ENCODE measurements at places on chromosomes 5 and 9.

DNA sequence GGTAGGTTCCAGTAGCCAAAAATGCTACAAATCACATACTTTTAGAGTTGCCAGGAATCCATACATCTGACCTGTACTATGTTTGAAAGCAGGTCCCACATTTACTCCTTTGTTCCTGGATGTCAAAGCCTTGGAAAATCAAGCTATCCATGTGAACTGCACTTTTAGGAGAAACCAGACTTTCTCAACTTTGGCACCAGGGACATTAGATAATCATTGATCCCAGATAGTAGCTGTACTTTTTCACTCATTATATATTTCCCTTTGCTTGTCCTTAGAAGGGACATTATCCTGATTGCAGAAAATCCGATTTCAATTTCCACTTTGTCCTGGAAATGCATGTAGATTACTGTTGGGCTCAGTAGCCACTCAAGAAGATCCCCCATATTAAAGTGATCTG, 44.1 kb upstream of the SLC28A3 start:
- no peak for DNase-seq

DNA sequence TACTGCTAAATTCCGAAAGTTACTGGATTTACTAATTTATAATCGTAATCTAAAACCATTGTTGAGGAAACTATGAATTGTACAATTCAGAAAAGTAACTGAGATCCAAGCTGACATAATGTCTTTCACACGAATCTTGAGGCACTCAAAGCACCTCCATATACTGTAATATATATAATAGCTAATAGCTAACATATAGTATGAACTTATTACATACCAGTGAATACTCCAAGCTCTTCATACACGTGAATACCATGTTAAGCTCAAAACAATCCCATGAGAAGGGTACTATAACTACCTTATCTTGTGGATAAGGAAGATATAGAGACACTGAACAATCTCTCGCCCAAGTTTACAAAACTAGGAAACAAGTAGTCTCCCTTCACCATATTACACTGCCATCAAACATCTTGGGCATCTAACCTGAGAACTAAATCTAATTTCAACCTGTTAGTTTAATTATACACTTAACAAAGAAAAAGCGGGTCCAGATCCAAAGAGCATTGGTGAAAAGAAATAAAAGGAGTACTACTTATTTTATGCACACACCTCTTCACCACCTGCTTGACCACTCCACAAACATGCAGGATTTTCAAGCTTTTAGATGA, 1.0 kb downstream of the NUDCD2 start:
- no peak for DNase-seq

- DNase-seq = no peak
Observed at GRCh38 chr9:95103281-95103771, 214.2 kb downstream of the FANCC start.

DNA sequence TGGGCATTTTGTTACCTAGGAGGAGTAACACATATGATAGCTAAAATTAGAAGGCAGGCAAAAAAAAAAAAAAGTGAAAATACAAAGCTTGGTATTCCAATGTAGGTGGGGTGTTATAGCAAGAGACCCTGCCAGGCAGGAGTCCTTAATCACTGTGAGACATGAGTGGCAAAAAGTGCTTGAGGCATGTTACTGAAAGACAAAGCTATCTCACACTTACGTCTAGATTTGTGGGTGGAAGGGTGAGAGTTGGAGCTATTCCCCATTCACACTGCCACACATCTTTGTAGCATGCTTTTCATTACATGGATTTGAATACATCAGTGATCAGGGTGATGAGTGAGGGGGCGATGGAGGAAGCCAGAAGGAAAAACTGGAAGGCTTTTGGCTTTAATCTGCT, 2.6 kb upstream of the PLPPR1 start:
- DNase-seq = no peak

DNA sequence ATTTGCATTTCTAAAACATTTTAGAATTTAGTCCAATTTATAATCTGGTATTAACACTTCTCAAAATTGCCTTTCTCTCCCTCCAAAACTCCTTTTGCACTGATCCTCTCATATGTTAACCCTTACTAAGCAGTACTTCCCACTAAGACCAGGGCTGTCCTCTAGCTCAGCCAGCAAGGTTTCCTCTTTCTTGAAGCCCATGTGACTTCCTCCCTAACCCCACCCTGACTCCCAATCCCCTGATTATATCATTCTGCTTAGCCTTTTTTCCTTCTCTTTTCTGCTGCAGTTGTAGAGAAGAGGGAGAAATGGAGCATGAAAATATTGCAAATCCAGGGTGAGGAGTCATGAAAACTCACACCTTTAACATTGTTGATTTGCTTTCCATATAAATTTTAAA, 241.7 kb downstream of the MCTP1 start:
- no peak for DNase-seq

GRCh38 chr5:168908207-168908606, 329.0 kb upstream of the PANK3 start:
- DNase-seq = peak; percentile 57

GRCh38 chr9:125763394-125763801, 16.2 kb downstream of the PBX3 start:
- DNase-seq = no peak

DNA sequence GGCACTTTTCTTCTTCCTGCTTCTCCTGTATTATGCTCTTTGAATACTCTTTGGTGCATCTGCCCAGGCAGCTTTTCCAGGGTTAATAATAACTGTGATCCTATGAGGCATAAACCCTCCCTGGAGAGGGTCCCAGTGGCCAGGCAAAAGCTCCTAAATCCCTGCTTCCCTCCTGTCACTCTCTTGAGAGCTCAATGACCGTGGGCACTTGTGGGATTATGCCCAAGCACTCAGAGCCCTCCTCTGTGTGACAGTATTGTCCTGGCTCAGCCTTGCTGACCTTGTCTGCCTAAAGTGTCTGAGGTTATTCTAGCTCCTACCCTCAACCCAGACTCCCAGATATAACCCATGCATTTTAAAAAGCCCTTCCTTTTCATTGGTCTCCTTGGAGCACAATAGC, 51.9 kb downstream of the GALNT10 start:
- no peak for DNase-seq

DNA sequence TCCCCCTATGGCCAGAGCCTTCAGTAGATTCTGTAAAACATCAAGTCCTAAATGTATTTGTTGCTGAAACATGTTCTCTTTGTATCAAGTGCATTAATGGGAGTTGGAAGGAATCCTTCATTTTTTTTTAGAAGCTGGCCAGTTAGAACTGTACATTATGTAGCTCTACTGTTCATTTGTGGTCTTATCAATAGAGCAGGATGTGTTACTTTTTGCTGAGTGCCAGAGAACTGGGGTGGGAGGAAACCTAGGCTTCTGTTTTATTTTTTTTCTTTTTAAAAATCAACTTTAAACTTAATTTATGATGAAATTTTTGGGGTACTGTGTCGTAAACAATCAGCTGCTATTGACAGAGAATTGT, 5.1 kb downstream of the PIP5K1B start:
- no peak for DNase-seq

- no peak for DNase-seq
Observed at GRCh38 chr5:63931836-63932235, 30.4 kb downstream of the HTR1A start.

GRCh38 chr5:122705851-122706250, 69.0 kb upstream of the SNX2 start:
- no peak for DNase-seq

DNA sequence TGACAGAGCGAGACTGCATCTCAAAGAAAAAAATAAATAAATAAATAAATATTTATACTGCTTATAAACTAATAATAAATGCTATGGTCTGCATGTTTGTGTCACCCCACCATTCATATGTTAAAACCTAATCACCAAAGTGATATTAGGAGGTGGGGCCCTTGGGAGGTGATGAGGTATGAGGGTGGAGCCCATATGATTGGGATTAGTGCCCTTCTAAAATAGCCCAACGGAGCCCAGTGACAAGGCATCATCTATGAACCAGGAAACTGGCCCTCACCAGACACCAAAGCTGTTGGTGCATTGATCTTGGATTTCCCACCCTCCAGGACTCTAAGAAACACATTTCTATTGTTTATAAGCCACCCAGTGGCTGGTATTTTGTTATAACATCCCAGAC, 5.1 kb downstream of the FXN start:
- no peak for DNase-seq

DNA sequence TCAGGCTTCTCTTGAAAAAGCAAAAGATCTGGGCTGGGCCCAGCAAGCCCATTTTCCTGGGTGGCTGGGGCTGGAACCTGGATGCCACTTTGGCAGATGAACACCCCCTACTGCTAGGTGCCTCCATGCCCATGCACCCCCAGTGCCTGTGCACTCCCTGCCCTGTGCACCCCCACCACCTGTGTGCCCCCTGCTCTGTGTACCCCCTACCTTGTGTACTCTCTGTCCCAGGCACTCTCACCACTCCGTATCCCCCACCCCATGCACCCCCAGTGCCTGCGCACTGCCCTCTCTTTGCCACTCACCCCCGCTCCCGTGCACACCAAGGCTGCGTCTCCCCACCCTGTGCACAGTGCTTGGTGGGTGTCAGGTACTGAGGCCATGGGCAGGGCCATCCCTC, 14.2 kb downstream of the UNC5A start:
- DNase-seq = no peak

DNA sequence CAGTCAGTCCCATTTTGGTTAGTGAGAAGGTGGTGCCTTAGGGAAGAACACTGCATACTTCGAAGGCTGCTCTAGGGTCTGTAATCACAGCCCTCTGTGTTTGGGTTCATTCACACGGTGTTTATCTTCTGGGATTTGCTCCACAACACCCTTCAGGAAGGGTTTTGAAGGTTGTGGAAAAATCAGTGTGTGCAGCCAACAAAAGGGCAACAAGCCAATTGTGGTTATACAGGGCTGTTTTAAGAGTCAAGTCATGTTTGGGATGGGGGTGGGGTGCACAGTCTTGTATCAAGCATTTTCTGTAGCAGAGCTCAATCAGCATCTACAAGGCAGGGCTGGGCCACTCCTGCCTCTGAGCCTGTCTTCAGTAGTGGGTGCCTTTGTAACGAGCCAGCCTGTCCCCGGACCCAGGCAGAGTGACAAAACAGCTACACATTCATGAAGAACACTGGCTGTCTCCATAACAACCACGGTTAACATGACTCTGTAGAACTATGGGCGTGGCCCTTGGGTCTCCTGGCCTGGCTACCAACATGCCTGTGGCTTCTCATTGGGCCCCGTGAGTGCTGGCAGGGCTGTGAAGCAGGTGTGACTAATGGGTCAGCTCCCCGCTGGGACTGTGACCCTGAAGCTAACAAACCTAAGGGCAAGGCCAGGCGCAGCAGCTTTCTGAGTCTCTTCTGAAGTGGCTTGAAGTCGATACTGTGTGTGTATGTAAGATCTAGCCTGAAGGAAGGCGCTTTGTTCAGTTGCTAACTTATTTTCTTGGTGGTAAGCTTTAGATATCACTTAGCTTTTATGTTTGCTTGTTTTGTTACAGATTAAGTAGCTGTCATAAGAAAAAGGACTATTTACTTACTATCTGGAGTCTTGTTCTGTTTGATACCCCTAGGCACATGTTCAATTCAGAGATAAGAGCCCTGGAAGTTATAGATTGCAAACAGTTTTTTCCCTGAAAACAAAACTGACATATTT, 27.9 kb upstream of the GOLM1 start:
- DNase-seq = peak; percentile 98

DNA sequence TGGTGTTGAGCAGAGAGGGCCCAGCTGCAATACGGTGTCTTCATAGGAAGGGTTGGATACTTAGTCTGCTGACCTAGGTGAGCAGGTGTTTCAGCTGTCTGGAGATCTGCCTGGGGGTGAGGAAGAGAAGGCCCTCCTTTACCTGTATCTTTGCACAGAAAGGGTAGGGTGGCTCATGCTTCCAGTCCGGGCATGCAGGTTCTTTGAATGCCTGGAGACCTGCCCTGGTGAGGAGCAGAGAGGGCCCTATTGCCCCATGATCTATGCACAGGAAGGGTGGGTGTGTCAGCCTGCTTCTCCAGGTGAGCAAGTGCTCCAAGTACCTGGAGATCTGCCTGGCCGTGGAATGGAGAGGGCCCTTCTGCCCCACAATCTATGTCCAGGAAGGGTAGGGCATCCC, 63.0 kb downstream of the FER start:
- no peak for DNase-seq

DNA sequence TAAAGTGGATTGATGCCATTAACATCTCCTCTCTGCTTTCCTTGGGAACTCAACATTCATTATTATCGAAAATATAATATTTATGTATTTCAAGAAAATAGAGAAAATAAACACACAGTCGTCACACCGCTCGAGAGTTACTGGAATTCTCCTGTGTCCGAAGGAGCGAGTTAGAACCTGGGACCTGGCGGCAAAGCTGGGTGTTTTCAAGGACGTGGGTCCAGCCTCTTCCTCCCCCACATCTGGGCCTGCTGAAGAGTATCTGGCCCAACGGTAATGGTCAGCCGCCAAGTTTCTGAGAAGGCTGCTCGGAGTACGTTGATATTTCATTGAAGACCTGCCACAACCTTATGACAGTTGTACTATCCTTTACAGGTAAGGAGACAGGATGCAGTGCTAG, 47.9 kb downstream of the IRX2 start:
- DNase-seq = no peak

- DNase-seq = no peak
Observed at GRCh38 chr9:93301911-93302541, 118.1 kb downstream of the WNK2 start.

DNA sequence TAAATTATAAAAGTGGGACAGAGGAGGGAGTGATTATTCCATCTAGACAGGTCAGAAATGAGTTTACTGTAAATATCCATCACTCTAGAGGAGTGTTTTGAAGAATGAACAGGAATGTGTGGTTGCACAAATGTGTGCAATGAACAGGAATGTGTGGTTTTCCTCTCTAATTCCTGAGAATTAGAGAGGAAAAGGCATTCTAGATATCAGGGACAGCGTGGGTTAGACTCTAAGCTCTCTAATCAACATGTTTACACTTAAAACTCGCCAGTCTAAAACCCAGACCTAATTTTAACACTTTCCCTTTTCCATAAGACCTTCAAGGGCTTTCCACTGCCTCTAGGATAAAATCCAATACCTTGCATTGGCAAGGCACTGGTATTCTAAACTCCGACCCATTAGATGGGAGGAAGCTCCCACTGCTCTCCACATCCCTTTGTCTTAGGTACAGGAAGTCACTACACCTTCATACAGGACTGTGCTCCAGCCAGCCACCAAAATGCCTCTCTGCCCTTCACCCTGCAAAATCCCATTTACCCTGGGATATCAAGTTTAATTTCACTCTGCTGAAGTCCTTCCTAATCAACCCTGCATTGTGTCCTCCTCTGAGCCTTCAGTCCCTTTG, 67.9 kb downstream of the NFIB start:
- DNase-seq = peak; percentile 51

DNA sequence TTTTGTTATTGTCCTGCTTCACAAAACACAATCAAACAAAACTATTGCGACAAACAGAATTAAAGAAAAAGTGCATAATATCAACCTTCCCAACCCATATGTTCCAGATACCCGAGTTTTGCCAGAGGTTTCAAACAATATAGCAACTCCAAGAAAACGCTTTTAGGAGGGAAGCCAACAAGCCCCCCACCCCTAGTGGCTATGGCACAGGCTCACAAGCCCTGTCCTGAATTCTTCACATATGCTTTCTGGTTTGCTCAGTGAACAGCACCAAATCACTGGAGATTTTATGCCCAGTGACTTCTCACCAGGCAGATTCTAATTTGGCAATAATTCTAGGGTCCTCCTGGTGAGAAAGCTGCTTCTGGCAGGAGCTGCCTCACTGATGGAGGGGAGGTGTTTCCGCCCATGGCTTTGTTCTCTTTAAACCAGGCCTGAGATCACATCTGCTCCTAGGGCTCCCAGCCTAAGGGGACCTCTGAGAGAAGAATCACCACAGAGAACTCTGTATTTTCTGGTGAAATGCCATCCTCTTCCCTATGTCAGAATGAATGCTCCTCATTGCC, 1982.4 kb downstream of the EFNA5 start:
- no peak for DNase-seq
